ENCODE measurements at places on chromosomes 7 and 10.

DNA sequence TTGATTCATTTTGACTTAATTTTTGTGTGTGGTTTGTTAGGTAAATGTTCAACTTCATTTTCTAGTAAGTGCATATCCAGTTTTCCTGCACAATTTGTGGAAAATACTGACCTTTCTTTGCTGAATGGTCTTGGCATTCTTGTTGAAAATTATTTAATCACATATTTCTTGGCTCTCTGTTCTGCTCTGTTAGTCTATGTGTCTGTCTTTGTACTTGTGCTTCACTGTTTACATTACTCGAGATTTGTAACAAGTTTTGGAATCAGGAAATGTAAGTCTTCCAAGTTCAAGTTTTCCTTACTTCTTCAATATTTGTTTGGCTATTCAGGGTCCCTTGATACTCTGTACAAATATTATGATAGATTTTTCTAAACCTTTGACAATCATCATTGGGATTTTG is 838.2 kb upstream of the POM121L12 start:
- DNase-seq, result no peak

GRCh38 chr7:114051871-114052331 is 133.1 kb upstream of the PPP1R3A start:
- peak; percentile 85 for DNase-seq

DNA sequence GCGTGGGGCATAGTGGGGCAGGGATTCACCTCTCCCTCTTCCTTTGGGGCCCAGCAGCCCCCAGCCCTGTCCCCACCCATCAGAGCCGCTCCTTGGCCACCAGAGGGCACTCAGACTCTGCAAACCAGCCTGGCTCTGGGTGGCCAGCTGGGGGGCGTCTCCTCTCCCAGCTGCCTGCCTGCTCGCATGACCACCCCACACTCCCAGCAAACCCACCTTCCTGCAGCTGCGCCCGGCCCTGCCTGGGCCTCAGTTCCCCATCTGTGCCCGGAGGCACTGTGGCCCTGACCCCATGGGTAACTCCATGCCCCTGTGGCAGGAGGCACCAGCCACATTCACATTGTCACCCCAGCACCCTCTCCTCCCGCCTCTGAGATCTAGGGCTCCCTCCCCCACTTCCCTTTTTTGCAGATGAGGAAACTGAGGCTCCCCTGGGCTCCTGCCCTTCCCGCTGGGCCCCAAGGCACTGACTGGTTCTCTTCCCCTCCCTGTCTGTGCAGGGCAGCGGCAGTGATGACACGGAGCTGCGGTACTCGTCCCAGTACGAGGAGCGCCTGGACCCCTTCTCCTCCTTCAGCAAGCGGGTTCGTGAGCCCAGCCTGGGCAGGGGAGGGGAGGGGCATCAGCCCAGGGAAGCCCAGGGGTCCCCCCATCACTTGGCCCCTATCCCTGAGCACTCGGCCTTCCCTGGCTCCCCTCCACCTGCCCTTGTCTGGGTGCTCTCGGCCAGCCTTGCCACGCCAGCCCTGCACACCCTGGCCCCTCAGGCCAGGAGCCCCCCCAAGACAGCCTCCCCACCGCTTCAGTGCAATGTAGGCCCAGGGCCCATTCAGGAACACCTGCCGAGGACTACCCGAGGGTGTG is 6.9 kb upstream of the SH2B2 start:
- peak; percentile 45 for DNase-seq

DNA sequence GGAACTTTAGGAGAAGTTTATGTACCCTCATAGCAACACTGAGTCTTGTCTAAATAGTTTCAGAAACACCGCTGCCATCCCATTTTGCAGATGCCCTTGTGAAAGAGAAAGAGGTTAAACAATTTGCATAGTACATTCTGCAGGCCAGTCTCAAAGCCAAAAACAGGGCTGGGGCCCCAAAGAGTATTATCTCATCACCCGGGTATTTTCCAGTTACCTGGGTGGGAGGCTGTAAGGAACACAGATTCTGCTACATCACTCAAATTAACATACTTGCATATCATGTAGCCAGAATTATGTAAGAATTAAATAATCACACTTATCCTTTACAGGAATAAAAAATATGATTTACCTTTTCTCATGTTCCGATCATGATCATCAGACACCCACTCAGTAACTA is 3.1 kb upstream of the FAM171A1 start:
- DNase-seq, result no peak

- peak; percentile 30 for DNase-seq
Observed at GRCh38 chr7:100673942-100674410, 436 bp downstream of the GNB2 start.

- DNase-seq, result no peak
Observed at GRCh38 chr7:92647011-92647625, 56.9 kb upstream of the FAM133B start.

GRCh38 chr7:50314836-50315592 is 10.5 kb downstream of the IKZF1 start:
- no peak for DNase-seq

GRCh38 chr7:42688056-42688371 is 223.9 kb downstream of the C7orf25 start:
- DNase-seq, result no peak

DNA sequence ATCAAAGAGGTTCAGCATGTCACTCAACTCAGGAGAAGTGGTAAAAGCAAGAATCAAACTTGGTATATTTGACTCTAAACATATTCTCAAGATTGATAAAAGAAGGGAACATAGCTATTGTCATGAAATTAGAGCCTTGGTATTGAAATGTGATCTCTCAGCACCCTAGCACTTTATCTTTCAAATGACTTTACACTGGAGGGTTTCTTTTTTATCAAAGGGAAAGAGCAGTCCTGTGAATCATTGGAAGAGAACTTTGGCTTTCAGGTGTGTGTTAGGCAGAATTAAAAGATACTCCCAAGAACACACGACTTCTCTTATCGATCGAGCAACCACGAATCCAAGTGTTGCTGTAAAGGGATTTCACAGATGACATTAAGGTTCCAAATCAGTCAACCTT is 54.4 kb downstream of the PTN start:
- DNase-seq, result no peak

GRCh38 chr7:128135515-128136214 is 104.4 kb upstream of the LRRC4 start:
- DNase-seq, result peak; percentile 89

GRCh38 chr7:155361947-155362346 is 64.3 kb downstream of the INSIG1 start:
- DNase-seq, result no peak

- no peak for DNase-seq
Observed at GRCh38 chr10:123073187-123073586, 62.6 kb upstream of the HMX3 start.

- no peak for DNase-seq
Observed at GRCh38 chr7:11706666-11707605, 125.1 kb downstream of the THSD7A start.
